Vagina (tissue), 2 donors: ENCODE measurements at places on chromosomes 4 and X.

GRCh38 chrX:7996414-7996813 is 69.2 kb upstream of the PNPLA4 start:
- no peak for DNase-seq

DNA sequence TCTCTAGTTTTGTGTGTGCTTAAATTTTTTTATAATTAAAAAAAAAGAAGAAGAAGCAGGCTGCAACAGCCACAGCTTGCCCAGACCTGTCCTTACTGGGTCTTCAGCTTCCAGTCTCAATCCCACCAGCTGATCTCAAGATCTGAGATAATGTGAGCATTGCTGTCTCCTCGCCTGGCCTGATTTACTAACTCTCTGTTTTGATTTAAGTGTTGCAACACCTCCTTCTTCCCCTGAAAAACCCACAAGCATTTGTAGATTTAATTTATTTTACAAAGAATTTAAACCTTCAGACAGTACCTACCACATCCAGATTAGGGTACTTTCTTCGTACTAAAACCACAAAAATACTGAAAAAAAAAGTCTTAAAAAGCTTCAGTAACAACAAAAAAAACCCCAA is 38.0 kb downstream of the FAM241A start:
- DNase-seq: no peak

- no peak for DNase-seq
These were observed 508.7 kb upstream of the DIPK2B start for GRCh38 chrX:45709381-45709780.

- DNase-seq: no peak
These were observed 32.4 kb upstream of the SORCS2 start for GRCh38 chr4:7159923-7160322.

DNA sequence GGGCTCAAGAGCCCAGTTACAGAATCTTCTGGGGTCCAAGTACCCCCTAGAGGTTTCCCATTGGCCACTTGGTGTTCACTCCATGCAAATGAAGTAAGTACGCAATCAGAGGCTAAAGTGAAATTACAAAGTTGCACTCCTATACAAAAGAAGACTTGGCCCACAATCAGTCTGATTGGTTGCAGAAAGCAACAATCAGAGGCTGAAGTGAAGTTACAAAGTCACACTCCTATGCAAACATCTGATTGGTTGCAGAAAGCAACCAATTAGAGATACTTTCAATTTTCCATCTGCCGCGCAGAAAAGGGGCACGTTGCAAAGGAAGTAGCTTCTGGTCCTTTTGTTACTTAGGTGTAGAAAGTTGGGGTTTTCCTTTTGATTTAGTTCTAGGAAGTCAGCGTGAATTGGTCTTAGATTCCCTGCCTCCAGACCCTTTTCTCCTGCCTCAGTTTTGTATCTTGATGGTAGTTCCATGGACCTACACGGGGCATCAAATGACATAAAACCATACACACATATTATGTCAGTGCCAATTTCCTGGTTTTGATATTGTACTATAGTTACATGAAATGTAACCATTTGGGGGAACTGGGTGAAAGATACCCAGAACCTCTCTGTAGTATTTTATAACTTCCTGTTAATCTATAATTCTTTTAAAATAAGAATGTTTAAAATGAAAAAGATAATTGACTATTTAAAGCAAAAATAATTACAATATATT is 12.4 kb upstream of the PIN4 start:
- no peak for DNase-seq

GRCh38 chr4:127400731-127401346 is 231.9 kb upstream of the INTU start:
- no peak for DNase-seq

GRCh38 chr4:40685300-40685699 is 55.6 kb upstream of the RBM47 start:
- no peak for DNase-seq

DNA sequence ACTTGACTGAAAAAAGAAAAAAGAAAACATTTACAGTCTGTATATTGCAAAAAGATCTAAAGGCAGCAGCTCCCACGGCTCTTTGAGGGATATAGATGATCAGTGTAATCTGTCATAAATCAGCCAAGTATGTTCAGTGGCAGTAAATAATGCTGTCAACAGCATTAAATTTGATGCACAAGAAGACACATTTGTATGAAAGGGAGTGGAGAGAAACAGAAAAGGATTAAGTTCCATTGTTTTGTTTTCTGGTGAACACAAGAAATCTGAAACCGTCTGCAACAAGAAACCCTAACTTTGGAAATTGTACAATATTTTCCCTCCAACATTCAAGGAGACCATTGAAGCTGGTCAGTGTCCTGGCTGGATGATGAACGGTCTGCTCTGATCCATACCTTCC is 27.6 kb upstream of the C1QTNF7 start:
- no peak for DNase-seq

DNA sequence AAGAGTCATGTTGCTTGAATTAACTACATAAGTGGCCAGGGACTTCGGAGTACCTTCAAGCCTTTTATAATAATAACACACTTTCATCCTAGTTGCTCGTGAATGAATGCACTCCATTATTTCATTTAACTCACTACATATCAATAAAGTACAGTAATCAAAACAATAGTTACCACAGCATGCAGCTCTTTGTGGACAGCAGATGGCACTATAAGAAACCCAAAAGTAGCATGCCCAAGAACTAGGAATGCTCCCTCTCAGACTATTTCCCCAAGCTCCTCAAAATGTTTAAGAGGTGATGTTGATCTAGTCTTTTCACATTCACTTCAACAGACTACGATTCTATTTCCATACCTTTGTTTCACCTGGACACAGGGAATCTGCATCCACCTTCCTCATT is 500.8 kb upstream of the DIAPH2 start:
- no peak for DNase-seq

- no peak for DNase-seq
These were observed 10.4 kb downstream of the L1CAM start for GRCh38 chrX:153875391-153876111.

- DNase-seq: no peak
These were observed at the start of gene FAT1 for GRCh38 chr4:186723292-186724057. Gene FAT1 (minus strand): TSS chr4:186723856. CDS start chr4:186709827, 14,029 bp downstream.
